ENCODE measurements at places on chromosomes 3 and 15. TPM values are rescaled to one million over a fixed set of nuclear protein-coding genes. Genes with fewer than 3 reads are reported as not detected.

DNA sequence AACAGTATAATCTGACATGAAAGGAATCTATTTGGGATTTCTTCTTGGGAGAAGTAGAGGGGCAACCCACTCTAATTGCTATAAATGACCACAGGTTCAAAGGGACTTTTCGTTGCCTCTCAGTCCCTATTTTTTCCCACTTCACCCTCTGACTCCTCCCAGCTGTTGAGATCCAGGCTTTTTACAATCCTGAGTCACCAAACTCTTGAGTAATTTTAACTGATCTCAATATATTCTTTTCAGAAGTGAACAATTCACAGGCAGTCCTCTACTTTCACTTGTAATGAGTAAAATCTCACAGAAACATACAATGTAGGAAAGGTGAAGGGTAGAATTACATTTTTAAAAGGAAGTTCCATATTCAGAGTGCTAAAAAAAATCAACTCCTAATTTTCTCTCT is 44.6 kb downstream of the EIF4E3 start:
- DNase-seq: no peak

DNA sequence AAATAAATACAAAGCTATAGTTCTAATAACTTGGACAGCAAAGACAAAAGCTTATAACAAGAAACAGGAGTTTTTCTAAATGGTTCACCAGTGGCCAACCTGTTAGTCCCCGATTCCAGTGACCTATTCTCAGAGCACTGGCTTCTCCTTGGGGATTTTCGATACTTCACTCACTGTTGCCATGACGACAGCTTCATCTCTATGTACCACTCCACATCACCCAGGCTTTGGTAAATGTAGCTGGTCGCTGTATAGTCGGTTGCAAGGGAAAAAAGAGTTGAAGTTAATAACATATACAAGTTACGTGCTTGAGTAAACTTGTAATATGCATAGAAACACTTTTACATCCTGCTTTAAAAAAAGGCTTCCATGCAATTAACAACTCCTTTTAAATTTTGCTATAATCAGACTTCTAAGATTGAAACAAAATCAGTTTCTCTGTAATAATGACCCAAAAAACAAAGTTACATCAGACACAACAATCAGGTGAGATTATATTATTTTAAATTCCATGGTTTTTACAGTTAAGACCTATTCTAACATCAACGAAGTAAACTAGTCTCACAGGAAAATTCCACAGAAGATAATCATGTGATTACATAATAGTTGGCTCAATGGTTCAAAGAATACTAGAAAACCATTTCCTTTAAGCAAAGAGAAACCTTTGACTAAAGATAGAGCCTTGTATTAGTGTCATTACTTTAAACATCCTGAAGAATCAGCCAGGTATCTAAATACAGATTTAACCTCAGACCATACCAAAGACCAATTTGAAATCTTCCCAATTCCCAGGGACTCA is 2.9 kb downstream of the CCNL1 start:
- DNase-seq: no peak

ITGA11 gene
- polyA plus RNA-seq: 1.1 TPM

VGLL3 gene
- 24.9 TPM for polyA plus RNA-seq

MYLK gene
- polyA plus RNA-seq: 468 TPM

GOLGA6L10 gene
- polyA plus RNA-seq: 10.6 TPM

- no peak for DNase-seq
Measured at GRCh38 chr3:136939489-136939888, 18.3 kb upstream of the IL20RB start.

DNA sequence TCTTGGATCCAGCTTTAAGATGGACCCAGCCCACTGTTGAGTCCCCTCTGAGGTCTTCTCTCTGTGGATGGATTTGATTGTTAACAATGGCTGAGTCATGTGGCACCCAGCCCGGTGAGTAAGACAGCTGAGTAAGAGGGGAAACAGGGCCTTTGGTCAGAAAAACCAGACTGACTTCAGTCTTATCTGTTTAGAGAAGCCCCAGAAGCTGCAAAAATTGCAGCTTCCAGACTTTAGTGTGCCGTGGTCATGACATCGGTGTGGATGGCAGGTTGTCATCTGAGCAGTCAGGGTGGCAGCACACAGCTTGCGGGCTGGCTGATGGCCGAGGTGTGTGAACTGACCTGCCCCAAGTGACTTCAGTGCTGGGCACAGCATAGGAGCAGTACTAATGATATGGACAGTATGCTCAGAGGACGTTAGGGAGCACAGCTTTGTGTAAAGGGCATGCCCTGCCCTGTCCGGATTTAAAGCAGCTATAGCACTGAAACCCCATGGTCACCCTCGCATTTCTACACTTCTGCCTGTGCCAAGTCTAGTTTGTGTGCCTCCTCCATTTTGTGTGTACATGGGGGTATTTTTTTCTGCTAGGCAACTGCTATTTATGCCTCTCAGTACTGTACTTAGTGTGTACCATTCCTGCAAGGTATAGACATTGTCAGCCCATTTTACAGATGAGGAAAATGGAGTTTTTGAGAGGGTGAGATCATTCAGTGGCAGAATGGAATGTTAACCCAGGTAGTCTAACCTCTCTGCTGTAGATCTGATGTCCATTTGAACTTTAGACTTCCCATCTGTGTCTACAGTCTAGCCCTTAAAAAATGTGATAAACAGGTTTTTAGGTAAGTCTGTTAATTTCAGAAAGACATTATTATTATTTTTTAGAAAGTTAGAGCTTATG is 44.4 kb downstream of the FLNB start:
- DNase-seq: no peak

RASGRP1 gene
- 1.7 TPM for polyA plus RNA-seq

GRCh38 chr3:184257083-184257915 is 4.1 kb downstream of the CAMK2N2 start:
- DNase-seq: no peak

CCNB2 gene
- polyA plus RNA-seq: 26.5 TPM

DNA sequence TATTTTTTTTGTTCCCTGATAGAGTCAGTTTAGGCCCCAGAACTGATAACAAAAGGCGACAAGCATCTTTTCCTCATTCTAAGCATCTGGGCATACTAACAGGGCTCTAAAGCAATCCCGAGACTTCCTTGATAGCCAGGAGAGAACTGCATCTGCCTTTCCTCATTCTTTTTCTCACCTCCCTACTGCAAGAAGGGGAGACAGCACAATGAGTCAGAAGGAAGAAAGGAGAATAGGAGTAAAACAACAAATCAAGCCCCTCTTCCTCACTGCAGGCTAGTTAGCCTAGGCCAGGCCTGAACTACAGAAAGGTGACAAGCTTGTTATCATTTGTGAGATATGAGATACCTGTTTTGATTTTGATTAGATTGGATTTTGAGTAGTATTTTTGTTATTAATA is 97.9 kb downstream of the NAALADL2 start:
- DNase-seq: no peak

ABHD2 gene
- polyA plus RNA-seq: 35.4 TPM
